ENCODE measurements at places on chromosomes 16 and 17.

- DNase-seq = no peak
Observed at GRCh38 chr17:74467221-74467951, 952 bp downstream of the CD300A start.

DNA sequence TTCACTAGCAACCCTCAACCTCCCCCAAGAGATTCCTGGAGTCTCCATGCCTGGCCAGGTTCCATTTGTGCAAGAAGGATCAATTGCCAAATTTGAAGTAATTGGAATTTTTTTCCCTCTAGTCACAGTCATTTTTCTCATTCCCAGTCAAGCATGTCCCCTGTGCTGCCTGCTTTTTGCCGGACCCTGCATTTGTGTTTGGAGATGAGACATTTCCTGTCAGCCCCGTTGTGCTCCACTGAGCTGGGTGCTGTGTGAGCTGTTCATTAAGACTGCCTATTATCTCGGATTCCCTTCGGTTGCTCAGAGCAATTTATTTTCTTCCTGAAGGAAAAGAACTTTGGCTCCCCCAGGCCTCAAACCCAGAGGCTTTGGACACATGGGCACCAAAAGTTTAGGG, 201.0 kb upstream of the NLRP1 start:
- no peak for DNase-seq

- DNase-seq = no peak
Observed at GRCh38 chr17:45428050-45428617, 4.5 kb downstream of the ARHGAP27 start.

- no peak for DNase-seq
Observed at GRCh38 chr16:60110531-60110930, 1376.4 kb upstream of the GOT2 start.

GRCh38 chr17:12536472-12536871, 129.2 kb upstream of the MYOCD start:
- DNase-seq = no peak

GRCh38 chr17:48307814-48308411, 122.1 kb downstream of the SKAP1 start:
- DNase-seq = no peak

GRCh38 chr16:79638386-79638785, 37.8 kb upstream of the MAF start:
- no peak for DNase-seq
